ENCODE measurements at places on chromosomes 6 and 20.

DNA sequence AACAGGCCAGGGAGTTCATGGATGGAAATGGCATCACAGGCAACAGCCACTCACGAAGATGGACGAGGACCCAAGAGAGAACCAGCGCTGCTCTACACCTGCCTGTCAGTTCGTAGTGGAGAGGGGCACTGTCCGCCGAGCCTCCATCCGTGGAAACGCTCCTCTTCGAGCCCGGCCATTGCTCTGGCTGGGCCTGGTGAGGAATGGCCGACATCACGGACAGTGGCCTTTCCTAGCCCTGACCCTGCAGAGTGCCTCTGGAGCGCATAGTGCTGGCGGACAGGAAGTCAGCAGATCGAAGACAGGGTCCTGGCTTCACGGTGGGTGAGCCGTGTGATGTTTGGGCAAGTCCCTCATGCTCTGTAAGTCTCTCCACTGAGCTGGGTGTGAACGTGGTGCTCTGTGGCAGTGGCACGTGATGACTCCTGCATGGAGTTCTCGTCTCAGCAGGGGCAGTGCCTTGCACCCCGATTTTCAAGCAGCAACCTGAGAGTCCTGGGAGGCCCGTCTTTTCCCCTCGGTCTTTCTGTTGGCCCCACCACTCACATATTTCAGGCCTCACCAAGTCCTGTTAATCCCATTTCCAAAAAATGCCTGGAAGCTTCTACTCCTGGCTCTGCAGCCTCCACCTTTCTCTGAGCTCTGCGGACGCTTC is 214.4 kb downstream of the ERMARD start:
- no peak for DNase-seq

DNA sequence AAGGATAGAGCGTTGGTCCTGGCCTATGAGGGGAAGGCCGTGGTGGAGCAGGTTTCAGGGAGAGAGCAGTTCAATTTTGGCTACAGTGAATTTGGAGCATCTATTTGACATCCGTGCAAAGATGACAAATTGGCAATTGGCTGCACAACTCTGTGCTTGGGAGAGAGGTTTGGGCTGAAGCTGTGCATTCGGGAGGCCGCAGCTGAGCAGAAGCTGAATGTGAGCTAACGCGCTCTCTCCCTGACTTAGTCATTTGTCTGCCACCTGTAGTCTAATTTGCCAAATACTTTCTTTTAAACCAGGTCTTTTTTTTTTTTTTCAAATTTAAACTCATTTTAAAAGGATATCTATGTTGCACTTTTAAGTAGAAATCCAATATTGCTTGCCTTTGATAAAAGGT is 78.8 kb downstream of the PHACTR3 start:
- no peak for DNase-seq

DNA sequence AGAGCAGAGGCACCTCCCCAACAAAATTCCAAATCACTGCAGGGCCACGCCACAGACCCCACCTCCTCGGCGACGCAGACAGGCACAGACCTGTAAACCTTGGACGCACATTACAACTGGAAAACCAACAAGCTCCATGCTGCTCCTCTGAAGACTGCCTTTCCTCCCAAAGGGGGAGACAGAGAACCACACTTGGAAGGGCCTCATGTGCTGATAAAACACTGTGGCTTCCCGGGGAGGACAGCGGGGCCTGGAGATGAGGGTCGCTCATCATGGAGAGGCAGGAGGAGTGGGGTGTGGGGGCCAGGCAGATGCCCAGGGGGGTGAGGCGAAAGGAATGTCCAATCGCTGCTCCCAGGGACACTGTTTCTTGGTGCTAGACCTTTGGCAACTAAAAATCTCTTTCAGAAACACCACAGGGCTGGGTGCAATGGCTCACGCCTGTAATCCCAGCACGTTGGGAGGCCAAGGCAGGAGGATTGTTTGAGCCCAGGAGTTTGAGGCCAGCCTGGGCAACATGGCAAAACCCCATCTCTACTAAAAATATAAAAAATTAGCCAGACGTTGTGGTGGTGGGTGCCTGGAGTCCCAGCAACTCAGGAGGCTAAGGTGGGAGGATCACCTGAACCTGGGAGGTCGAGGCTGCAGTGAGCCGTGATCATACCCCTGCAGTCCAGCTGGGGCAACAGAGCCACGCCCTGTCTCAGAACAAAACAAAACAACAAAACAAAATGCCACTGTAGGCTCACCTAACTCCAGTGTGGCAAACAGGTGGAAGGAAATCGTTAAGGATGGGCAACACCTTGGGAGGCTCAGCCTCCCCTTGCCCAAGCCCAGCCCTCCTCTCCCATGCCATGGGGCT is 53.8 kb downstream of the ABHD12 start:
- no peak for DNase-seq

- DNase-seq = no peak
Measured at GRCh38 chr20:21174516-21175239, 48.8 kb downstream of the KIZ start.

DNA sequence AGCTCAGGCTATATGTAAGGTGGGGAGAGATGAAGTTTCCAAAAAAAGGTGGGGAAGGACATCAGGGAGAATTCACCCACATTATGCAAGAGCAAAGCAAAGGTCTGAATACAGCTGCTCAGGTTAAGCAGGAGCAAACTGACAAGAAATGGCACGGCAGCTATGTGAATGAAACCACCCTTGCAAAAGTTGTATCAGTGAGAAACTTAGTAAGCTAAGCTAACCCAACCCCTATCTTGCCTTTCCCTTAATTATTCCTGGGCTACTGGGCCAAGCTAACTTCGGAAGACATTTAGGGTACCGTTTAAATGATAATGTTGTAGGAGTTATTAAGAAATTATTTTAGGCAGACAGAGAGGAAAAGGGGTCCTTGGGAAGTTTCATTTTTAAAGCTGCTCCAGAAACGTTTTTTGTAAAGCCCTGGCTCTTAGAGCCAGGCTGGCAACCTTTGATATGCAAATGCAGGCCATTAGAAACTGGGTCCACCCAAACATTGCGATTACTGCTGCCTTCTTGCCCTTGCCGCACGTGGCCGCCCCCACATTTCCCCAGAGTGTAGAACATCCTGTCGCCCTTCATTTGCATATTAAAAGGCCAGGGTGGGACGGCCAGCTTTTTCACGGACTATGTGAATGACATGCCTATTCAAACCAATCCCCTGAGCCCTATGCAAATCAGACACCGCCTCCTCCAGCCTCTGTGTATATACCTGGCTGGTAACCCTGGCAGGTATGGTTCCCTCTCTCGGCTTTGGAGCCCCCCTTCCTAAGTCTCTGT is 60.5 kb upstream of the SAMD5 start:
- DNase-seq = no peak

DNA sequence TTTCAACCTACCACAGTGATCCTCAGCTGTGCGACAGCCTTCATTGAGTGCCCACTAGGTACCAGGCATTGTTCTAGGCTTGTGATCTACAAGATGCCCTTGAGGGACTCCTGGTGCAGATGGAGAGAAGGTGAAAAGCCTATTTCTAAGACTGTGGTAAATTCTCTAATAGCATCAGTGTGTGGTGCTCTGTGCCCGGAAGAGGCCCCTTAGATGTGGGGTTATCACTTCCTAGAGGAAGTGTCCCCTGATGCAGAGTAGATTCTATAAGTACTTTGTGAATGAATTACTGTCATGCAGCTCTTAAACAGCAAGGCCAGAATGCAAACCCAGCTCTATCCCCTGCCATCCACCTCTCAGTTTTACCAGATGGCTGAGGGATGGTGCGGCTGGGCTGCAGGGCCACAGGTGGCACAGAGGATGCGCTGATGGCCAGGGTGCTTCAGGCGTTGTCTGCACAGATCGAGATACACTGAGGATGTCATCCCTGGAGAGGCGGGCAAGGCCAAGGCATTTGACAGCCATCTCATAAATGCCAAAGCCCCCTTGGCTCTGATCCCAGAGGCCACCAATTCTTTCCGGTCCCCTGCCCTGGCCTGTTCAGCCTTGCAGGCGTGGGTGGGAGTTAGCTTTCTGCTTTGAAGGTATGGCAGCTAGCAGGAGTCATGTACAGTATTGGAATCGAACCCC is 96.7 kb downstream of the TOX2 start:
- DNase-seq = no peak

DNA sequence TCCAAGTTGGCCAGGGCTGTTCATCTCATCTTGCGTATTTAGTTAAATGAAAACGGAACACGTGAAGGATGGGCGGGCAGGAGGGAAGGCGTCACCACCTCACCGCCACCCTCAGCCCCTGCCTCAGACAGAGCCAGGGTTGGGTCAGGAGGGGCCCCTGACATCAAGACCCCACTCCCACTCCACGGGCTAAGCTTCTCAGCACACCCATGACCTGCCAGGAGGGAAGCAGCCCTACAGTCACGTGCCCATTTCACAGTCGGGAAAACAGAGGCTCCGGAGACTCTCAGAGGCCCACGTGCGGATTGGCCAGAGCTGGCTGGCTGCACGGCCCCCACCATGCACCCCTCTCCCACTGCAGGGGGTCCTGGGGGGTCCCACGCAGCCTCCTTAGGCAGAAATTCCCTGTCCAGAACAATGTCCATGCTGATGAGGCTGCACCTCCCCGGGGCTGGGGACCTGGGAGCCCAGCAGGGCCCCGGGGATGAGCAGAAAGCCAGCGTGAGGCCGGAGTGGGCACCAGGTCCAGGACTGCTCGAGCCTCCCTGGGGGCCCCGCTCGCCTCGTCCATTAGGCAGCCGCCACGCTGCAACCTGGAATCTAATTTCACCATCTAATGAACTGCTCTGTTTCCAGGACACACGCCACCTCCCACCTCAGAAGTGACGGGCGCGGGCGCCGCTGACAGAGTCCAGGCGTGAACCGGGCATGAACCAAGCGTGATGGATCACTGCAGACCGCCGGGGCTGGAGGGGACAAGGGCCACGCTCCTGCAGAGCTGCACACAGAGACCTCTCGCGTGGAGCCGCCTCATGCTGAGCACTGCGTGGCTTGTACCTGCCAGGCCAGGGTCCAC is 15.8 kb downstream of the KCNQ2 start:
- DNase-seq = no peak

GRCh38 chr6:83354747-83355146 is 76.1 kb downstream of the ME1 start:
- no peak for DNase-seq

DNA sequence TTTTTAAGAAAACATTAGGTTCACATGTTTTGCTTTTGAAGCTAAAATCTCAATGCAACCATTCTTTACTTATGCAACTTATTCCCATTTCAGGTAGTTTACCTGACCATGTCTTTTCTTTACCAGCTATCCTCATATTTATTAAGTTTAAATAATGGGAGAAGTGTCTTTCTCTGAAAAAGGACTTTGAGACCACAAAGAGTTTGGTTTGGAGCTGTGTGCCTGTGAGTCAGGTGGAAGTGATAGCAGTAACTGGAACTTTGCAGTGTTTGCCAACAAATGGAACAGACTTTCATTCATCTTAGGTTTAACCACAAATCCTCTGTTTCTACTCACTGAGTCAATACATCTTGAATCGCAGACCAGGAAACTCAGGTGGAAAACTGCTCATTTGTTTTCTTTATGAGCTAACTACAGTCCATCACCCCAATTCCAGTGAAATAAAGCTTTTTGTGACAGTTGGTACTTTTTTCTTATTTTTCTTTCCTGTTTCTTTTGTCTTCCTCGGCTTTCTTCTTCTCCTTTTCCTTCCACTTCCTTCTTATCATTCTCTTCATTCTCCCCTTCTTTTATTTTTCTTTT is 148.3 kb upstream of the RIN2 start:
- no peak for DNase-seq

- no peak for DNase-seq
Measured at GRCh38 chr20:24672181-24672880, 202.9 kb downstream of the SYNDIG1 start.

DNA sequence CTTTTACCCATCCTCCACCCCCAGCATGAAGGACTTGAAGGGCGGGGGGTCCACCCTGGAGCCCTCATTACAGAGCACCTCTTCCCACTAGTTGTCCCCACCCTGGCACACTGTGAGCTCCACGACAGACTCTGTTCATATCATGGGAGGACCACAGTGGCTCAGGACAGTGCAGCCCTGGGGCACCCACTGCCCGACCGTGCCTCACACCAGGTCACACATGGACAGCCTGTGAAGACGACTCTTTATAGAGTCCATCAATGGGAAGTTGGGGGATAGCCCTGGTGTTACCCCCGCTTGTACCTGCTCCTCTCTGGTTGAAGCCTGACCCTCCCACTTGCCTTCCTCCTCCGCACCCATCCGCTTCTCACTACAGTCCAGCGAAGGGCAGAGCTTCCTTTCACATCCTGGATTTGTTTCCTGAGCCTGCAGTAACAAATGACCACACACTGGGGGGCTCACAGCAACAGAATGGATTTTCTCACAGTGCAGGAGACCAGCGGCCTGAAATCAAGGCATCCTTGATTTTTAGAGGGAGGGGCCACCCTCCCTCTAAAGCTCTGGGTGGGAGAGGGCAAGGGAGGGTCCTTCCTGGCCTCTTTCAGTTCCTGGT is 15.5 kb downstream of the ZNF831 start:
- DNase-seq = no peak

DNA sequence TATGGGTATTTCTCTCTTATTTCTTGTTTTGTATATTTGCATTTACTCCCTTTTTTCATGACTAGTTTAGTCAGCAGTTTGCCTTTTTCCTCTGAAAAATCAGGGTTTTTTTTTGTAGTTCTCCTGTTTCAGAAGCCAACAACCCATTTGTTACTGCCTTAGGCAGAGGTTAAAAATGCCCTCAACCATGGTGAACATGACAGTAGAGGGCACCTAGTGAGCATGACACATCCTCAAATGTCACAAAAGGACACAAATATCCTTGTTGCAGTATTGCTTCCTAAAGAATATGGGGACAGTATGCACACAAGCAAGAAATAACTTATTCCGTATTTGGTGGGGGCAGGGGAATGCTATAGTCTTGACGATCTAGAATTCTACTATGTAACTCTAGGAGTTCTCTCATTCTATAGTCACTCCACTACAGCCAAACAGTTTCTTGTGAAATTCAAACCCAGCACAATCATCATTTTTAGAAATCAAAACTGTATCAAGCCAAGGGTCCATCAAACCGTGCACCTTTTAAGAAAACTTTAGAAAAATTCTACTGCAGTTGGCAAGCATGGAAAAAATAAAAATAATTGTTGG is 47.0 kb downstream of the GOPC start:
- no peak for DNase-seq

DNA sequence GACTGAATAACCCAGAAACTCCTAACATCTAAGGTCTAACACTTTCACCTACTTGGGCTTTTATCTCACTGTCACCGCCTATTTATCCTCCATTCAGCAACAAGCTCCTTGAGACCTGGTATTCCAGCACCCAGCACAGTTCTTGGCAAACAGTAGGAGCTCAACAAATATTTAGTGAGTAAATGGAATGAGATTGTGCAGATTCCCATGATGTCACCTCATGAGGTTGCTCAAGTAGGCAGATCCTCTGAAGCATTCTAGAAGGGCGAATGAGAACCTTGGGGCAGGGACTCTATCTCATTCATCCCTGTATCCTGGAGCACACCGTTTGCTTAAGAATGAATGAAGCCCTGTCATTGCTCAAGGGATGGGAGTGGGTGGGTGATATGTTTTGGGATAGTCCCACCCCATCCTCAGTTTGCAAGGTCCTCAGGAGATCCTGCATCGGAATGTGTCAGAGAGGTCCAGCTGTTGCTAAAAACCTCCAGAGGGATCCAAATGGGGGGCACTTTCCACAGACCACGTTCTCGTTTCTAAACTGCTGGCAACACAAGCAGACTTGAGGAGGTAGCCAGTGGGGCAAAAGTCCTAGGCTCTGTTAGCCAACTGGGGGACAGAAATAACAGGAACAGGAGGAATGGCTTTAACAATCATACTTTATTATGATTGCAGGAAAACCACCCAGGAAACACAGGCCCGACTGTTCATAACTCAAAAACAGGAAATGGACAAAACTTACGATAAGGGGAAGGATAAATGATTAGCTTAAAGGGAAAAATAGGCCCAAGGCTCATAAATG is 42.0 kb downstream of the EDN1 start:
- no peak for DNase-seq

Data from NCI-H1694 treated with DMSO at 0.1 percent for 48 hours (cell line).